B cell (primary cell): ENCODE measurements at places on chromosomes 12 and 14. TPM values are rescaled to one million over a fixed set of nuclear protein-coding genes. Genes with fewer than 3 reads are reported as not detected.

CLEC2A gene
- total RNA-seq = not detected in 2 replicates

SLC17A8 gene
- total RNA-seq = not detected in 2 replicates

PRH2 gene
- not detected in 2 replicates for total RNA-seq

CDCA4 gene
- 10.7 and 11.7 TPM in 2 replicates for total RNA-seq

IFI27L2 gene
- 30.2 and 31.4 TPM in 2 replicates for total RNA-seq

FGF6 gene
- not detected in 2 replicates for total RNA-seq

GARIN6 gene
- not detected in 2 replicates for total RNA-seq

GLIPR1L1 gene
- total RNA-seq = not detected in 2 replicates

AKAP6 gene
- total RNA-seq = 2.5 and 2.8 TPM in 2 replicates

BICDL1 gene
- 41.5 and 43.6 TPM in 2 replicates for total RNA-seq

NPFF gene
- not detected in 2 replicates for total RNA-seq

ST8SIA1 gene
- total RNA-seq = 0.02 TPM in 1 of 2 replicates, not detected in the other

PLD4 gene
- 49.9 and 51.0 TPM in 2 replicates for total RNA-seq

SLCO1B1 gene
- not detected in 2 replicates for total RNA-seq

RBM19 gene
- total RNA-seq = 89.8 and 90.0 TPM in 2 replicates

DNAJC22 gene
- total RNA-seq = not detected in 2 replicates

GALNT8 gene
- total RNA-seq = 1.3 and 1.6 TPM in 2 replicates

RNASE3 gene
- not detected in 2 replicates for total RNA-seq

CHURC1 gene
- total RNA-seq = 67.7 and 77.1 TPM in 2 replicates

RAB2B gene
- total RNA-seq = 46.5 and 46.8 TPM in 2 replicates

CAPZA3 gene
- total RNA-seq = not detected in 2 replicates

RFLNA gene
- not detected in 2 replicates for total RNA-seq

ASB2 gene
- total RNA-seq = 1.00 and 1.5 TPM in 2 replicates

SEC23A gene
- total RNA-seq = 52.3 and 54.9 TPM in 2 replicates

FBXO21 gene
- total RNA-seq = 55.7 and 59.9 TPM in 2 replicates

FAM222A gene
- total RNA-seq = 4.6 and 4.7 TPM in 2 replicates

MYH6 gene
- total RNA-seq = not detected in 2 replicates

NYNRIN gene
- total RNA-seq = 0.29 and 0.34 TPM in 2 replicates

ERP27 gene
- total RNA-seq = 9.0 and 12.4 TPM in 2 replicates

ADCY6 gene
- not detected in 2 replicates for total RNA-seq

SCNN1A gene
- 0.20 TPM in 1 of 2 replicates, not detected in the other for total RNA-seq

TOGARAM1 gene
- total RNA-seq = 23.9 and 25.6 TPM in 2 replicates

TMEM260 gene
- 33.9 and 39.3 TPM in 2 replicates for total RNA-seq

SSTR1 gene
- total RNA-seq = not detected in 2 replicates

GPR84 gene
- not detected in 2 replicates for total RNA-seq
